Stimulated activated CD4-positive, alpha-beta T cell treated with anti-CD3 and anti-CD28 coated beads, TNF-alpha, amount 100 ng/mL, for 48 hours (primary cell): ENCODE measurements at places on chromosomes 4 and X.

DNA sequence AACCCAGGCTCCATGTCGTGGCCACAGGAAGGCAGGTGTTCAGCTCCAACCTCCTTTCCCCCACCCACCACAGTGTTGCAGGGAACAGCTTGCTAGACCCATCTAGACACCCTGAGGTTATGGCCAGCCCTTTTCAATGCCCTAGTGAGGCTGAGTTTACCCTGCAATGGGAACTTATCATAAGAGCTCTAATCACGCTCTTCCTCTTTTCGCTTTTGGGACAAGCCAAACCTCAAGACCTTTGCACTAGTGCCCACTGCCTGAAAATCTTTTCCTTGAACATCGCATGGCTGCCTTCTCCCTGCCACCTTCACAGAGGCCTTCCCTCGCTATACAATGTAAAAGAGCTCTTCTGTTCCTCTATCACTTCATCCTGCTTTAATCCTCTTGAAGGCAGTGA lies 2.4 kb upstream of the FGFBP2 start:
- no peak for DNase-seq

DNA sequence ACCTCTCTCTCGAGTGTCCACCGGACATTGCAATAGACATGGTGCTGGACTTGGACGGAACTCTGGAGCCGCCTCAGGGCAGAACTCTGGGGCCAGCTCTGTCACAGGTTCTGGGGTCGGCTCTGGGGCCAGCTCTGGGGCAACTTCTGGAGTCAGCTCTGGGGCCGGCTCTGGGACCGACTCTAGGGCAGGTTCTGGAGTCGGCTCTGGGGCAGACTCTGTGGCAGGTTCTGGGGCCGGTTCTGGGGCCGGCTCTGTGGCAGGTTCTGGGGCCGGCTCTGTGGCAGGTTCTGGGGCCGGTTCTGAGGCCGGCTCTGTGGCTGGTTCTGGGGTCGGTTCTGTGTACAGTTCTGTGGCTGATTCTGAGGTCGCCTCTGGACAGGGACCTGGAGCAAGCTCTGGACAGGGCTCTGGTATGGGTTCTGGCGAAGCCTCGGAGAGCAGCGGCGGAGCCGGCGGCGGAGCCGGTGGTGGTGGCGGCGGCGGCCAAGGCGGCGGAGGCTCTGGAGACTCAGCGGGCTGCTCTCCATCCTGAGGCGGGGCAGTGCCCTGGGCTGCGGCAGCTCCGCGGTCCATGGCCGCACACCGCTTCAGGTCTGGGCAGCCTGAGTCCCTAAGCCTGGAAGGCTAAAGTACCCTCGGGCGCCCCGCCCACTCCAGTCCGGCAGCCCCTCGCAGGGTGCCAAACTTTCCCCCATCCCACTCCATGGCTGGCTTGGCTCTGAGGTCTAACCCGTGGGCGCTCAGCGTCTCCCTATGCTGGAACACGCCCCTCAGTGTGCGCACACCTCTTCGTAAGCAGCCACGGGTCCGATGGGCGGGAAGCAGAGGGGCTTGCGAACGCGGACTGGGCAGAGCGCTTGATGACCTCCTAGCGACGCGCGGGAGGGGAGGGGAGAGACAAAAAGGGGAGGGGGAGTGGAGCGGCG lies at the start of gene DGKK:
Gene DGKK, minus strand, starts transcription at position 723 of the 929 bp plus-strand sequence. Its CDS starts 147 bp downstream, at position 576.
- no peak for DNase-seq

DNA sequence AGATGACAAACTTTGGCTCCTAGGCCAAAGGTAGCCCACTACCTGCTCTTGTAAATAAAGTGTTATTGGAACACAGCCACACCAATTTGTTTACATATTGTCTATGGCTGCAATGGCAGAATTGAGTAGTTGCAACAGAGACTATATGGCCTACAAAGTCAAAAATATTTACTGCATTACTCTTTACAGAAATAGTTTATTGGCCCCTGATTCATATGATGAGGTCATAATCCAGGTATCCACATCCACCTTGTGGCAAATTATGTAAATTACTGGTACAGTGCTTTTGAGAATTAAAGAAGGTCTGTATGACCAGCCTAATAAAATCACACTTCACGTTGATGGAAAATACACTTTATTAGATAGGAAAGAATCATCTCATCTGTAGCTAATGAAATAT lies 337.0 kb upstream of the DDX53 start:
- DNase-seq = no peak

- DNase-seq = no peak
Measured at GRCh38 chr4:70753630-70754029, 31.9 kb downstream of the RUFY3 start.

DNA sequence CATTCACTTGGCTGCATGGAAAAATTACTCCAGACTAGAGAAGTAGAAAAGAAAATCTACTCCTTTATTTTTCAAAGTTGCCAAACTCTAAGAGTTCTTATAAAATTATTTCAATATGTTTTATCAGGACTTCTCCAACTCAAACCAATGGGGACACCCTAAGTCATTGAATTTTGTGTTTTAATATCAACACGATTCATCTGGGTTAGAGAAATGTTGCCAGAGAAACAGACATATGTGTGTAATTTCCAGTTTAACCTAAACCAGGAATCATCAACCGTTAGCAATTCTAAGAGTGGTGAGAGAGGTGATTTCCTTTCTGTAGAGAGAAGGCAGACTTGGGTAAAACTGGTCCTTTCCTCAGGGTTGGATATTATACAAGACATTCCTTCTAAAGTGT lies 291.8 kb downstream of the LDB2 start:
- no peak for DNase-seq

GRCh38 chrX:78886550-78886949 lies 58.6 kb upstream of the P2RY10 start:
- no peak for DNase-seq

- DNase-seq = no peak
Measured at GRCh38 chrX:72057849-72058248, 73.9 kb downstream of the RTL5 start.

DNA sequence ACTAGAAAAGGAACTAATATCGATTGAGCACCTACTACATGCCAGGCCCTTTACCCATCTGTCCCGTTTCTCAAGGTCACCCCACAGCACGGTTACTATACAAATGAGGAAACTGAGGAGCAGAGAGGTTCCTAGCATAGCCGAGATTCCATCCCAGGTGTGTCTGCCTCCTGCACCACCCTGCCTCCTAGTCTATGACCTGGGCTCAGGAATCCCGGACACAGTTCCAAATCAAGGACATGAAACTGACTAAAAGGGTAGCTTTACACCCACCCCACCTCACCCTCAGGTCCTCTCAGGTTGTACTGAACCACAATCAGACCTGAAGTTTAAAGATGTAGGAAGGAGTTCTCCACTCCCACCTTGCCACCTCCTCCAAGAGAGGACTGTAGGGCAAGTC lies 55.6 kb downstream of the APBB2 start:
- DNase-seq = no peak

DNA sequence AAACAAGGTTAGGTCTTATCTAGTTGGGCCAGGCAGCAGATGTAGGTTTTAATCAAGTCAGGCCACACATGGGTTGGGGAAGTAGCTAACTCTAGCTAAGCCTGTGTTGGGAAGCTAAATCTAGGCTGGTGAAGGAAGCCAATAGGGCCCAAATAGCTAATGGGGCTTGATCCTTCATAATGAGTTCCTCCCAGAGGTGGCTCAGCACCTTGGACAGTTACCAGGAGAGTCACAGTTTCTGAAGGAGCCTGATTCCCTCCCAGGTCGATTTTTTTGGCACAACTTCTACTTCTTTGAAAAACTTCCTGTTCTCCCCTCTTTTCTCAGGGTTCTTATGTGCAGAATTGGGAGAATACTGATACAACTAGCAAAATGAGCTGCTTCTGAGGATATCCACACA lies 242.5 kb upstream of the PRPS2 start:
- DNase-seq = no peak

DNA sequence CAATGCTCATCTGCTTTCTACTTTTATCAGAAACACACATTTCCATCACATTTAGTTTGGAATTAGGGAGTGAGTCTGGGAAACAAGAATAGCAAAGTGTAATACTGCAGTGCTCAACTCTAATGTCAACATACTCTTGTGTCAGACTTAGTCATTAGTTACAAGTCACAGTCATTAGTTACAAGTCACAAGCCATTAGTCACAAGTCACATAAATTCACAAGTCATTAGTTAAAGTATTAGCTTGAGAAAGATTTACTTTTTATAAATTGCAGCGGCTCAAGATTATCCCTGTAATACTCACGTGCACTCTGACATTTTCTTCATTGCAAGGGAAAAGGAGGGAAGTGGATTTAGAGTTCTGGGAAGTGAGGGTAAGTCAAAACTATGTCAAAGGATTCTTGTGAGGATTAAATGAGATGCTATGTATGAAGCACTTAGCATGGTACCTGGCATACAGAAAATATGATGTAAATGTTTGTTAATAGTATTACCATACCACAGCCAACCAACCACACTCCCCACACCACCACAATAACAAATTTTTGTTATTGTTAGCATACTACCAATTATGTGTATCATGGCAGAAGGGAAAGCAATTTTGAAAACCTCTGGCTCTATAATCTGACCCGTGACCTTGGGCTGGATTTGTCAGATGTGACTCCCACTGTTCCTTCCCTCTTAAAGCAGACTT lies 116.6 kb downstream of the ARHGAP24 start:
- no peak for DNase-seq

DNA sequence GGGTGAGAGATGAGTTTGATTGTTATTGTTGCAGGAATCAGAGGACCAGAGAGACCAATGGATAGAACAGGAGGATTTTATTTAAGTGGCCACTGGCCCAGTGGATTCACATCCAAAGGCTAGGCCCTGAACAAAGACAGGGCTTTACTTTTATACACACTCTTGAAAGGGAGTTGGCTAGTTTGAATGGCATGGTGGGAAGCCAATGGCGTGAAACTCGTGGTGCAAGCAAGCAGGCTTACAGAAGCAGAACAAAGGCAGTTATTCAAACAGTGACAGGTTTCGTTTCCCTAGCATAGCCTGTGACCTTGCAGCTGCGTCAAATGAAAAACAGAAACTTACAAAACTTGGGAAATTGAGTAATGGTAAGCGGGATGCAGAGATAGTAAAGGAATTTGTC lies 110.2 kb upstream of the PRDX4 start:
- no peak for DNase-seq

GRCh38 chr4:56744030-56744429 lies 62.9 kb upstream of the HOPX start:
- no peak for DNase-seq

DNA sequence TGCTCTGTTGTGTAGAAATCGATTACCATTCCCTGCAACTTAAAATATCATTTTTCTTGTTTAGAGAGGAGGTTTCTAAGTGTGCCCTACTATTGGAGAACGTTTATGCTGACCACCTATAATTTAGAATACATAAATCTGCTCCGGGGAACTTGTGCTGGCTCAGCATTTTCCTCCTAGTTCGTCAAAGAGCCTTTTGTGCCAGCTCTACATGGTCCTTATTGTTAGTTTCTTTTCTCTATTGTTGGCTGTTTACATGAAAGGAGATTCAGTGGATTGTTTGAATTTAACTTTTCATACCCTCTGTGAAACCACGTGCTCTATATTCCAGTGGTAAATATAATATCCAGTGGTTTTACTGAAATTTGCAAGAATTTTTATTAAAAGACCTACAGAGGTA lies 53.4 kb upstream of the ATP8A1 start:
- no peak for DNase-seq

DNA sequence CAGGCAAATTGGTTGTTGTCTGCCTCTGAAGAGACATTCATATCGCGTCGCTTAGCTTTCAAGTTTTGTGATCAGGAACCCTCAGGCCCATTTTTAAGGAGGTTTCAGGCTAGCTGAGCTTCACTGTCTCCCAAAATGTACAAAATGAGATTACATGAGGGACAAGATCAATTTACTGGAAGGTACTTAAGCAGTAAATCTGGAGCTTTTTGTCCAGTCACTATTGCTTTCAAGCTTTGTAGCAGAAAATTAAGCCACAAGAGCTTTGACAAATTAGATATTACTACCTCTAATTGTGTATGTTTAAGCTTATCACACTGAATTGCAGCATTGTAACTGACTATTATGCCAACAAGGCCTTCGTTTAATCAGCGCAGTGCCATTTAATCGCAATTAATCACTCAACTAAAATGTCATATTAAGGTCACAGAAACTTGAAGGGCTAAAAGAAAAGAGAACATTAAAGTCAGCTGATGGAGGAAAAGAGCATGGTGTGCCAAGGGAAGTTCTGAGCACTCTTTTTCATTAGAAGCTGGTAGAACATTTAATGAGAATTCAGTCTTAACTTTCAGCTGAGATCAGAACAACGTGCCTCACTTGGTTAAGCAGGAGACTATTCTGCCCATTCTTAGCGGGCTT lies 353.0 kb downstream of the FBXO8 start:
- DNase-seq = no peak

- DNase-seq = no peak
Measured at GRCh38 chr4:175703956-175704600, 108.0 kb downstream of the GPM6A start.

- no peak for DNase-seq
Measured at GRCh38 chrX:45823536-45823935, 622.9 kb upstream of the DIPK2B start.

GRCh38 chr4:133776961-133777360 lies 424.6 kb downstream of the PABPC4L start:
- DNase-seq = no peak

DNA sequence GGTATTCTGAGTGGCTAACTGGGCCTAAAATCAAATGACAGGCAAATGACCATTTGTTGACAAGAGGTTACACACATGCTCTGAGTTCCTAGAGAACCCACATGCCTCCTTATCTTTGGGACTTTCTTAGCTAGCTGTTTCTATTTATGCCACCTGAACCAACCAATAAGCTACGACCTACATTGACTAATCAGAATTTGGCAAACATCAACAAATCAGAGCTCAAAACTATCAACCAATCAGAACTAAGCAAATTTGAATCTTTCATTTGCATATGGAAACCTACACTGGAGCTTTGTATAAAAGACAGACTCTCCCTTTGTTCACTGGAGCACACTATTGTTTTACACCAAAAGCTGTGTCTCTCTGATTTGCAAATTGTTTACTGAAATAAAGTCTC lies 192.0 kb downstream of the CXXC4 start:
- no peak for DNase-seq

GRCh38 chr4:159455675-159456237 lies 352.9 kb downstream of the RAPGEF2 start:
- no peak for DNase-seq

DNA sequence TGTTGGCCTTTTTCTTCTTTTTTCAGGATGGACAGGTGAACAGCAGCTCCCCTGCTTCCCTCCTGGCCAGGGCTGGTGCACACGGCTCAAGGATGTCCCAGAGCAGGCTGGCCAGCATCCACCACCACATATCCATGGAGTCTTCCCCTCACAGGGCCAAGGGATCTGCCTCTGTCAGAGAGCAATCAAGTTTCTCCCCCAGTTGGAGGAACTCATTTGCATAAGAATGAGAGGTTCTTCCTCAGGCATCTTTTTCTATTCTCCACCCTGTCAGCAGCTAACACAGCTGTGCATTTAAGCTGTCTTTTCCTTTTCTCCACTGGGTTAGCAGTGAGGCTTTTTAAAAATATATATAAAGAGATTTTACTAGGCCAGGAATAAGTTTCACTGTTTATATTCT lies 143.8 kb downstream of the ANAPC10 start:
- no peak for DNase-seq

GRCh38 chr4:122930862-122931261 lies 8.5 kb upstream of the NUDT6 start:
- no peak for DNase-seq

GRCh38 chr4:175071123-175071522 lies 153.0 kb downstream of the ADAM29 start:
- no peak for DNase-seq
